Substantia nigra (tissue), 51 donors: ENCODE measurements at places on chromosomes 3 and 15.

- DNase-seq = no peak
Observed at GRCh38 chr15:25688166-25688565, 175.0 kb downstream of the ATP10A start.

GRCh38 chr3:129827765-129828164 lies 65.7 kb downstream of the TMCC1 start:
- no peak for DNase-seq

GRCh38 chr3:46557814-46558183 lies 8.3 kb downstream of the LRRC2 start:
- no peak for DNase-seq

GRCh38 chr15:81481346-81481745 lies 107.3 kb upstream of the TMC3 start:
- no peak for DNase-seq

- DNase-seq = no peak
Observed at GRCh38 chr3:178671791-178672190, 135.6 kb downstream of the KCNMB2 start.

DNA sequence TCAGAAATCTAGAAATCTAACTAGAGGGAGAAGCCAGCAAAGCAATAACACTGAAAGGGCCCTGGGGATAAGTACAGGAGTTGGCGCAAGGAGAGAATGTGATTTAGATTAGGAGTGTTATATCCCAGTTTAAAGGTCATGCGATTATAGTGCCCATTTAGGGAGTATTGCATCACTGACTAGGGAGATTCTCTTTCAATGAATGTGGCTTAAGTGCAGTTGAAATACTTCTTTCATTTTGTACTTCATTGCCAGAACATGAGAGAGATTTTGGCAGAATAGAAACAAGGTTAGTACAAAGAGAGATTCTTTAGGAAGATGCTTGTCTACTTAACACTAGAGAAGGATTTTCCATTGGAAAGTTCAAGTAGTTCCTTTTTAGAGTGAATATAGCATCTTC lies 13.9 kb downstream of the ROBO2 start:
- DNase-seq = no peak

DNA sequence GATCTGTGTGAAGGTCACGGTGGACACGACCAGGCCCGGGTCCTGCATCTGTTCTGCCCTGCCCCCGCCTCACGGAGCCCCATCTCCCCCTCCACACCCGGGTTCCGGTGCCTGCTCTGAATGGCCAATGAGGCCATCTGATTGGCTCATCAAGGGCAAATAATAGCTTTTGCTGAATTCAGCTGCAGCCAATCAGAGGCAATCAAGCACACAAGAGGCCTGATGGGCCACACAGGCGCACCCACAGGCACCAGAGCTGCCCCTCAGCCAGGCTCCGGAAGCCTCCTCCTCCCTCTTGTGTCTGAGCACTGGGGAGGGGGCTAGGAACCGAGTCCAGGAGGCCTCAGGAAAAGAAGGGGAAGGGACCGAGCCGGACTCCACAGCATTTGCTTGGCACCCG lies 49.5 kb downstream of the CACNA2D2 start:
- no peak for DNase-seq

- DNase-seq = no peak
Observed at GRCh38 chr3:3516996-3517395, 282.2 kb upstream of the LRRN1 start.

GRCh38 chr3:127694467-127695215 lies 21.9 kb downstream of the ABTB1 start:
- no peak for DNase-seq

DNA sequence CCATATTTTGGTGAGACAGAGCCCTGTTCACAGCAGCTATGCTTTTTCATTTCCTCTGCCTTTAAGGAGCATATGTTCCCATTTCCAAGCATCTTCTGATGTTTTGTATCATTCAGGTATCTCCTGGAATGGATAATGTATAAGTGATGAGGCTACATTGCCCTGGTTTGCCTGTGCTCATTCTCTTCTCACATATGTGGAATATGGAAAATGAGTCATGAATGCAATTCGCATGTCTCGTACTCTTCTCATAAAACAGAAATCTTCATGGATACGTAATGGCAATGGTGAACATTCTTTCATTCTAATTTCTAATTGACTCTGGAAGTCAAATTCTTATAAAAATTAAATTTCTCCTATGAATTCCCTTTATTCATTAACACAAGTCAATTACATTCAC lies 143.1 kb downstream of the CDIN1 start:
- no peak for DNase-seq

GRCh38 chr3:15693355-15693754 lies 91.8 kb downstream of the BTD start:
- no peak for DNase-seq

GRCh38 chr3:57756528-57757401 lies 656 bp downstream of the SLMAP start:
- peak; percentile 2 for DNase-seq

GRCh38 chr3:99875581-99875928 lies 57.9 kb downstream of the CMSS1 start:
- no peak for DNase-seq

- DNase-seq = no peak
Observed at GRCh38 chr3:41846850-41847249, 115.1 kb downstream of the ULK4 start.

GRCh38 chr3:148075771-148076716 lies 621.7 kb upstream of the AGTR1 start:
- no peak for DNase-seq

DNA sequence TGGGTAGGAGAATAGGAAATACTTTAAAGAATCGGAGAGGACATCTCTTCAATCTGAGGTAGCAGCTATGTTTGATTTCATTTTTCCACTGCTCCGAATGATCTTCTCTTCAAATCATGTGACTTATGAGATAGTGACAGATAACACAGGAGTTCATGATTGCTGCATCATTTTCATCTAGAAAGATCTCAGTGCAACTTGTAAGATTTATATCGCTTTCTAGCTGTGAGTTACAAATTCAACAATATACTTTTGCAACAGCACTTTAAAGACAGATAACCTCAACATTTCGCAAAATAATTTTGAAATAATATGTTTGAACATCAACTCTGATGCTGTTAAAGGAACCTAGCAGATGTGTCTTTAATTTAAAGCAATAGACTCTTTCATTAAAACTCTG lies 99.9 kb upstream of the CCDC80 start:
- no peak for DNase-seq

DNA sequence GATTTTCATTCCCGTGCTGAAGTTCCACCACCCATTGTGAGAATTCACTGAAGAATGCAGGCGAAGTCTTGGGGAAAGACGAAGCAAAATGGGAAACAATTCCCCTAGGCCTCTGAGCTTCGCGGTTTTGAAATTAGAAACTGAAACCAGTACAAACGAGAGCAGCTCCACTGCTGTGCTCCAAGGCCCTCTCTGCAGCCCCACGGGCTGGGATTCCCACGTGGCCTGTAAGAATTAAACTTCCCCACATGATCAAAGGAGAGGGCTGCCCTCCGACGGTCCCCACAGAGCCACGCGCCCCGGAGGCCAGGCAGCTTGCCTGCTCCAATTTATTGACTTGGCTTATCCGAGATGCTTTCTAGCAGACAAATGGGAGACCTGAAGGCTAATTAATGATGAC lies 144.0 kb downstream of the GREM1 start:
- peak; percentile 6 for DNase-seq

- no peak for DNase-seq
Observed at GRCh38 chr3:61733876-61734275, 172.5 kb downstream of the PTPRG start.

- no peak for DNase-seq
Observed at GRCh38 chr15:77748078-77749064, 115.7 kb upstream of the LINGO1 start.

GRCh38 chr3:30659270-30660130 lies 53.1 kb downstream of the TGFBR2 start:
- DNase-seq = no peak

DNA sequence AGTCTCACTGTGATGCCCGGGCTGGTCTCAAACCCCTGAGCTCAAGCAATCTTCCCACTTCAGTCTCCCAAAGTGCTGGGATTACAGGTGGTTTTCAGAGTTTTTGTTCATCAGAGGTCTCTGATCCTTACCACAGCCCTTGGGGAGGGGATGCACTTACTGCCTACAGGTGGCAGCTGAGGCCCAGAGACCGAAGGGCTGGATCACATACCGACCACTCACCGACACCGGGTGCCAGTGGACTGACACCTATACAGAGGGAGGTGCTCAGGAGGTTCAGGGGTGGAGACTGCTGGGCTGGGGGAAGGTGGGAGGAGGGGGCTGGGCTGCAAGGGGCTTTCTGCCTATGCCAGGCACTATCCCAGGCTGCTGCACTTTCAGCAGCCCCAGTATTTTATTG lies 19.5 kb downstream of the DUSP7 start:
- DNase-seq = no peak

- DNase-seq = no peak
Observed at GRCh38 chr3:50251220-50251619, 15.2 kb downstream of the GNAI2 start.

DNA sequence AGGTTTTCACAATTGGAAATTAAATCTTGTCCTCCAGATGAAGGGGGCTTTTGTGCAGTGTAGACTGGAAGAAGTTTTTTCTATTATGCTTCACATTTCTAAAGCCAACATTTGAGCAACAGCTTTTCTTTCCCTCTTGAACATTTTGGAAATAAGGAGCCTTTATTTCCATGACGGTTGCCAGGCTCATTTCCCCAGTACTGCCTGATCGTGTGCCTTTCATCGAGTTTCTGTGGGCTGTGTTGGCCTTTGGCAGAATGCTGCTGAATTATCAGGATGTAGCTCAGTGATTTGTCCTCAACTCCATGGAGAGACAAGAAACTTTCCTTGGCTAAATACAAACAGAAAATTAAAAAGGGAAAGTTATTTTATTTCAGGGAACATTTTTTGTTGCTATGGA lies 314.8 kb upstream of the LRRC3B start:
- peak; percentile 1 for DNase-seq

DNA sequence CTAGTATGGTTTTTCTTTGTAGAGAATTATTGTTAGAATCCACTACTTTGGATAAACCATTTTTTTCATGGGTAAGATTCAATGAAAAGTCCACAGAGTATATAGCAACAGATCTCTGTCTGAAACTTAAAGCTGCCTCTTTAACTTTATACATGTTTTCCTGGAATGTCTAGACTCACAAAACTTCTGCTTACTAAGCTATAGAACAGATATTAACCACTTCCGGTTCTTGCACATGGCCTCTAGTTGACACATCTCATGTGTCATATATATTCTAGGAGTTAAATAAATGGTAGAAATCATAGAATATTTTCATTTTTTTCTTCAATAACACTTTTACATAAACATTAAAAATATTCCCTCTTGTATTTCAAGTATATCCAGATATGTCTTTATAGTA lies 1693.9 kb downstream of the SI start:
- no peak for DNase-seq

DNA sequence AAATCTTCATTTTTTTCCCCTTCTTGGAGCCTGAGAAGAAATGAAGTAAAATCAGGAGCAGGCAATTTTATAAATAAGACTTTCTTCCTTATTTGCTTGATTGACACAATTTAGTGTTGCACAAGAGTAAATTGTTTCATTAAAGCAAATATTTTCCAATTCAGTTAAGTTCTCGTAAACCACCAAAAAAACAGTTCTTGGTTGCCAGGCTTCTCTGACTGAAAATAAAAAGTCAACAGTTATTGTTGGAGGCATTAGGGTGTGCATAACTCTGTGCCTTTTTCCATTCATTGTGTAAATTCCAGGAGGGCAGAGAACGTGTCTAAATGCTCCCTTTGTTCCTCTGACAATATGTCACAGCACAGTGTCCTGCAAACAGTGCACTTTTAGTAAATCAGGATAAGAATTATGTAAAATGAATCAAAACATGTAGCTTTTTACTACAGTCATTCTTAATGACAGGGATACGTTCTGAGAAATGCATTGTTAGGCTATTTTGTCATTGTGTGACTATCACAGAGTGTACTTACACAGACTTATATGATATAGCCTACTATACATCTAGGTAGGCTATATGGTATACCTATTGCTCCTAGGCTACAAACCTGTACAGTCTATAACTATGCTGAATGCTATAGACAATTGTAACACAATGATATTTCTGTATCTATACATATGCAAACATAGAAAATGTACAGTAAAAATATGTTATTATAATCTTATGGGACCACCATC lies at the start of gene CP:
Gene CP, minus strand, starts transcription at position 47 of the 735 bp plus-strand sequence. Its CDS starts 37 bp downstream, at position 10.
- DNase-seq = no peak

DNA sequence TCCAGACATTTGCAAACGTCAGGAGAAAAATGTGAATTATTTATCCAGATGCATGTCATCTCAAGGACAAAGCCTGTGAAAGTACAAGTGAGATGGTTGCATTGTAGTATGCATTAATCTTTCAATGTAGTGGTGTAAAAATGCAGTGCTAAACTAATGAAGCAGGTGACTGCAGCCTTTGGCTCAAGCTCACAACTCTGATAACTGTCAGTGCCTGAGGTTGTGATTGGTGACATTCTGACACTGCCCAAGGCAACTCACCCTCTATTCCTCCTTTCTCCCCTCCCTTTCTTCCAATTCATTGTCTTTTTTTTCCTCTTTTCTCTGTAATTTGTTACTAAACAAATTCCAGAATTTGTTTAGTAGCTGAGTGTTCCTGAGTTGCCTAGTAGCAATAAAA lies 20.0 kb upstream of the TMOD3 start:
- no peak for DNase-seq

GRCh38 chr3:98843266-98843959 lies 58.1 kb downstream of the DCBLD2 start:
- no peak for DNase-seq

DNA sequence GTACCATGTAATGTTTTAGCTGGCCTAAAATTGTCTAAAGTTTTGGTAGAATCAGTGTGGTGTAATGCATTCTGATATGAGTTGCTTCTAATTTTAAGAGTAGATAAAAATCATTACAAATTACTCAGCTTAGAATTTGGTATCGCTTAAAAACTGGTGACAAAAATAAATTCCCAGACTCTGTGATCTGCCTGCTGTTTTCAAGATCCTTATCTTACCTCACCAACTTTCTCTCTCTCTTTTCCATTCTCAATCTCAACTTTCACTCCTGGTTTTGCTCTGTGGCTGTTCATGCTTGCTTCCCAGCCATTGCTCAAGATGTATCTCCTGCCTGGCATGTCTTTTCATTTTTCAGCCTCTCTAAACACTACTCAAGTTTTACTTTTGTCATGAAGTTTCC lies 45.7 kb downstream of the TCF12 start:
- no peak for DNase-seq

GRCh38 chr15:101251830-101252820 lies at the start of gene CHSY1:
CHSY1 (minus strand) TSS chr15:101252048; CDS start chr15:101251456, 592 bp downstream.
- DNase-seq = peak; percentile 73

DNA sequence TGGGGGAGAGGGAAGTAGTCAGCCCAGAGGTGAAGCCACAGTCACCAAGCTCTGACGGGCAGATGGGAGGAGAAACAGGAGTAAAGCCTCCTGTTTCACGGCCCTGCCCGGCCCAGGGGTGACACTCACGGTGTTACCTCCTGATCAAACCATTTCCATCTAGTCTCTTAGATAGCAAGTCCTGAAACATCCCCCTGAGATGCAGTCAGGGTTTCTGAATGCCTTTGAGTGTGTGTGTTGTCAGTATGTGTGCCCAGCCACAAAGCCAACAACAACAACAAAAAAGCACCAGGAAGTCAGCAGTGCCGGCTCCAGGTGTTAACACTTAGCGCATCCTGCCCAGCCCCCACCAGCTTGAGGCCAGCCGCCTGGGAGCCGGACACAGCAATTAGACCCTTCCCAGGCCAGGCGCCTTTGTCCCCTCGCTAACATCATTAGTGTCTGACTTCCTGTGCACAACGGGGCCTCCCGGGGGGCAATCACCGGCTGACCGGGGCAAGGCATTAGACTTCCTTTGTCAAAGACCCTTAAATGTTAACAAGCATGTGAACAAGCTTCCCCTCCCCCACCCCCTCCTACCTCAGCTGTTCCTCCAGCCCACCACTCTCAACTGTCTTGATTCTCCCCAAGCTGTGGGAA lies 34.5 kb downstream of the IL17RD start:
- no peak for DNase-seq
